ENCODE measurements at places on chromosomes 3 and 15. TPM values are rescaled to one million over a fixed set of nuclear protein-coding genes. Genes with fewer than 3 reads are reported as not detected.

Gene MNS1
- total RNA-seq: 2.0 TPM

Gene TPRA1
- total RNA-seq: 17.3 TPM

Gene STIMATE
- 11.2 TPM for total RNA-seq

Gene KBTBD13
- 3.3 TPM for total RNA-seq

Gene PRR23C
- not detected for total RNA-seq

Gene FAM107A
- total RNA-seq: 29.9 TPM

Gene ANKRD63
- total RNA-seq: not detected

Gene CPEB1
- total RNA-seq: 3.1 TPM

Gene MB21D2
- total RNA-seq: 3.2 TPM

Gene A4GNT
- total RNA-seq: not detected

Gene GXYLT2
- total RNA-seq: 14.6 TPM

Gene DGKG
- 48.7 TPM for total RNA-seq

GRCh38 chr15:65085207-65085753, 8.7 kb downstream of the KBTBD13 start:
- no peak for DNase-seq

DNA sequence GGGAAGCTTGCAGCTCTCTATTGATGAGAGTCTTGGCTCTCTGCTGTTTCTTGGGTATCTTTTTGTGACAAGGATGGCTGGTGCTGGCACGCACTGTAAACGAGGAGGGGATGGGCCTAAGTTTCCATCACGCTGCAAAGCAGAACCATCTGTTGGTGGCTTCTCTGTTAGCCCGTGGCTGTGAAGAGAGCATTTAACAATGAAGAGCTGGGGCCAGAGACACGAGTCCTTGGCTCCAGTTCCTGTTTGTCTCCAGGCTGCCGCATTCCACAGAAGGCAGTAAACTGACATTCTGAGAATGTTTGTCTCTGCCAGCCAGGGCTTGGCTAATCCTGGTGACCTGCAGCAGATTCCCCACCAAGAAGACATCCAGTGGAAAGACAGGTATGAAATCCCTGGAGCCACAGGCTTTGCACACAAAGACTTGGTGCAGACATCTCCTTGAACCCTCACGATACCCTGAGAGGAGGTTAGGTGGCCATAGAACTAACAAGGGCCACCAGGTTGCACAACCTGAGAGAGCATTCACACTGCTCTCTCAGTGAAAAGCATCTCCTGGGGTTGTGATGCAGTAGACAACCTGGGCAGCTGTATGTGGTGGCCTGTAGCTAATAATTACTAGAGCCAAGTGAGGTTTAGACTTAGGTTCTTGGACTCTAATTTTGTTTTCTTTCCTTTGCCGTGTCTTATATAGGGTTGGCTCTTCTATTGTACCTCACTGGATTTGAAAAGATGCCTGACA, 130.9 kb downstream of the ASB7 start:
- peak; percentile 68 for DNase-seq

DNA sequence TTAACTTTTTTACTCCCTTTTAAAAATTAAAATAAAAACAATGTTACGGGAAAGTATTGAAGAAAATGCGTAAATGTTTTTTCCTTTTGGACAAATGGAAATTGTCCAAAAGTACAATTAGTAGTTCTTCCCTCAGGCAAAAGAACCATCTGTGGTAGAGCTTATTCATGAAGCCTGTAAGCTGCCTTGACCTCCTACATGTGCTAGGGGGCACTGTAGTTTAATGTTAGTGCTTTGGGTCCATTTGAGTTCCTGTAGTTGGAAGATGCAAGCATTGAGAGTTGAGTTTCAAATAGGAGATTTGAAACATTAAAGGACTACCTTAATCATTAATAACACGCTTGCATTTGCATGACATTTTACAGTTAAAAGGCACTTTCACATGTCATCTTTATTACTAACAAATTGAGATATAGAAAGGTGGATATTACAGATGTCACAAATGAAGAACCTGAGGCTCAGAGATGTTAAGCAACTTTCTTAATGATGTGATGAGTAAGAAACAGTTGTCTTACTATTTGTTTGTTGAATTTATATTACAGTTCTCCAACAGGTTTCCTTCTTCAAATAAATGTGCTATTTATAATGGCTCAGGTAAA, 1.8 kb upstream of the ZNF385D start:
- DNase-seq: no peak

DNA sequence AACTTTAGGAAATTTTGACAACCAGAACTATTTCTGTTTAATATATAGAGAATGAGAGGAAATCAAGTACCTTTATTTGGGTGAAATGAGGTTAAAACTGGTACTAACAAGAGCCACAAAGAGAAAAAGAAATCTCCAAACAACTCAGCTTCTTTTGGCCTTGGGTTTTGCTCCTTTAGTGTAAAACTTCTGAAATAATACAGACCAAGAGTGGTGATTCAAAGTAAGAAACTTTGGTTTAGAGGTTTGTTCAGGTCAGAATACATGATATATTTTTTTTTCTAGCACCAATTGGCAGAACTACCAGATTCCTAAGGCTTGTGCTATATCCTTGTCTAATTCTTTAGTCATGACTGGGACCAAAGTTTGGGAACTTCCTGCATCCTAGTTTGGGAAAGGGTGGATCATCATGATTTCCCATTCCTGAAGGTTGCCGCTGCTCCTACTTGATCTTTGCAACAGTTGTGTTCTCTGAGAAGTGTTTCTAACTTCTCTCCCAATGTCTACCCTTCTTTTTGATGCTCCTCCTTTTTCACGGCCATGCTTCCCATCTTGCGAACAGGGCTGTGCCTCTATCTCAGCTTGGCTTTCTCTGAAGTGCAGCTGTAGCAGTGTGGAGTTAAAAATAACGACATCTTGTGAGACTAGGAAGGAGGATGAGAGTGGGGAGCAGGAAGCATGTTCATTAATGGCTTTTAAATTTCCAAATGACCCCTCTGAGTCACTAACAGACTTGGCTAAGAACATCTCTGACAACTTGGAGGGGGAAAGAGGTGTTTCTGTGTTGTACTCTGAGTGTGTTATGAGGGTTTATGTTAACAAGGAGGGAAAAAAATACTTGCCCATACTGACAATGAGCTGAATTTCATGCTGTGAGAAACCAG, 87.7 kb downstream of the KCNAB1 start:
- no peak for DNase-seq

- DNase-seq: no peak
Measured at GRCh38 chr3:124698030-124698770, 32.1 kb upstream of the UMPS start.

GRCh38 chr15:100438570-100438969, 90.2 kb downstream of the CERS3 start:
- no peak for DNase-seq

- no peak for DNase-seq
Measured at GRCh38 chr3:190018460-190018859, 102.2 kb downstream of the P3H2 start.

- peak; percentile 75 for DNase-seq
Measured at GRCh38 chr3:15315003-15315402, 17.4 kb downstream of the SH3BP5 start.

DNA sequence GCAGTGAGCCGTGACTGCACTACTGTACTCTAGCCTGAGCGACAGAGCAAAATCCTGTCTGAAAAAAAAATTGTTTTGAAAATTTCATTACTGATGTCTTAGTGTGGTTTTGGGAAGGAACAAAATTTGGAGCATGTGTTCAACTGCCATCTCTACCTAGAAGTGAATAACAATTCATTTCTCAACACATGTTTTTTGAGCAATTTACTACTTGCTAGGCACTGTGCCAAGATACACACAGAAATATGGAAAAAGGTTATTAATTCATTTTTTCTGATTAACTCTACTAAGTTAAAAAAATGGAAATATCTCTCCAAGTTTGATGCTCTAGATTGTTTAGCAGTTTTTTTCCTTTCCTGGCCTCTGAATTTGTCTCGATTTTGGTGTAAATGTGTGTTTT, 5.2 kb upstream of the TCF12 start:
- DNase-seq: no peak

GRCh38 chr15:31869686-31870307, 160.5 kb upstream of the CHRNA7 start:
- no peak for DNase-seq

DNA sequence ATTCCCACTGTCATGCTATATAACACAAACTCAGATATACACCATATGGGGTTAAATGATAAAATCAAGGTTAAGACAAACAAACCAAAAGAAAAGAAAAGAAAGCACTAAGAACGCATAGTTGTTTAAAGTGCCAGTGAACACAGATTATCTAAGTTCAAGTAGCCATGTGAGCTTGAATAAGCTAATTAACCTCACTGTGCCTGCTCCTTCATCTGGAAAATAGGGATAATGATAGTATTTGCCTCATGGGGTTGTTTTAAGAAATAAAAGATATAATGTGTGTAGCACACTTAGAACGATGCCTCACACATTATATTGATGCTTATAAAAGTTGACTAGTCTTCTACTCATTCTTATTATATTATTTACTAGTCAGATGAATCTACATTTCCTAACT, 72.6 kb upstream of the IL12A start:
- no peak for DNase-seq

DNA sequence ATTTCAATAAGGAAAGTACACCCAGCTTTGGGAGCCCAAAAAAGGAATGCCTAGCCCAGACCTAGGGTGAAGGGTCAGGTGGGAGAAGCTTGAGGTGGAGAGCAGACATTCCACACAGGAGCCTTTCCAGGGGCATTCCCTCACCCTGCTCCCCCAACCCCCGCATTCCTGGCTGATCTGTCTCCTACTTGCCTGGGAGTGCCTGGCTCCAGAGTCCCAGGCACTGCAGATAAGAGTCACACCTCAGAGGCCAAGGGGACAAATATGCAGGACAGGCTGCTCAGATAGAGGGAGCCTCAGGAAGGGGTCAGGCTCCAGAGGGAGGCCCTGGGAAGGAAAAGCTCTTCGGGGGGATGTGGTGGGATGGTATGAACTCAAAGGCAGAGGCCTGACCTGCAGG, 20.8 kb upstream of the HCN4 start:
- no peak for DNase-seq

GRCh38 chr3:45002720-45003119, 23.4 kb upstream of the CLEC3B start:
- no peak for DNase-seq

- no peak for DNase-seq
Measured at GRCh38 chr3:152252755-152253154, 16.0 kb upstream of the MBNL1 start.

DNA sequence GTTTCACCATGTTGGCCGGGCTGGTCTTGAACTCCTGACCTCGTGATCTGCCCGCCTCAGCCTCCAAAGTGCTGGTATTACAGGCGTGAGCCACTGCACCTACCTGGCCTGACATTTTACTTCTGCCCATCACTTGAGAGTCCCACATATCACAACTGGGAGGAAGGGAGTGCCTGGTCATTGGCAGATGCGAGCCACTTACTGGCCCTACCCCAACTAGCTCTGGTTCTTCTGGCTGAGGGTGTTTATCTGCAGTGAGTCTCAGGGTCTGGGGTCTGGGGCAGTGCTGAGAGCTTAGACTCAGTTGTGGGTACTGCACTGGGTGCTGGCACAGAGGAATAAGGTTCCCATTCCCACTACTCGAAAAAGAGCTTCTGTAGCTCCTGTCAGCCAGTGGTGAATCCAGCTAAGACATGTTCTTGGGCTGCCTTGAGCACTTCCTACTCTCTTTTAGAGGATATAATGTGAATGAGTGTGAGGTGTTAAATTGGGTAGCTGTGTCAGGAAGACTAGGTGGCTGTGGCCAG, 30.2 kb downstream of the DAG1 start:
- no peak for DNase-seq

DNA sequence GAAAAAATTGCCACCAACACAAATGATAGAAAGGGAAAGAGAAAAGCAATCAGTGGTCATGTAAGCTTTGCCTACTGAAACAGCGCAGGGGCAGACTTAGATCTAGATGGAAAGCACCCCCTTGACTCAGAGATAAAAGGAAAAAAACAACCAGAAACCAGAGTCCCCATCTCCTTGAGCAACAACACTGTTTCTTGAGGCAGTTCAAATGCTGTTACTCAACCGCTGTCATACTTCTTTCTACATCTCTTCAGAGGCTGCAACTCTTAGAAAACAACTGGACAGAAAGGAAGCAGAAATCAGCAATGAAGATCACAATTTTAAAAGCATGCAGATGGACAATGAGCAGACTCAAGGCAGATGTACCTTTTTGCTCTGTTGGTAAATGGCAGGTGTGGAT, 36.5 kb downstream of the FSIP1 start:
- DNase-seq: no peak

GRCh38 chr3:103601666-103602065, 1166.9 kb downstream of the ZPLD1 start:
- no peak for DNase-seq

GRCh38 chr15:71060983-71061382, 54.3 kb upstream of the THSD4 start:
- no peak for DNase-seq

DNA sequence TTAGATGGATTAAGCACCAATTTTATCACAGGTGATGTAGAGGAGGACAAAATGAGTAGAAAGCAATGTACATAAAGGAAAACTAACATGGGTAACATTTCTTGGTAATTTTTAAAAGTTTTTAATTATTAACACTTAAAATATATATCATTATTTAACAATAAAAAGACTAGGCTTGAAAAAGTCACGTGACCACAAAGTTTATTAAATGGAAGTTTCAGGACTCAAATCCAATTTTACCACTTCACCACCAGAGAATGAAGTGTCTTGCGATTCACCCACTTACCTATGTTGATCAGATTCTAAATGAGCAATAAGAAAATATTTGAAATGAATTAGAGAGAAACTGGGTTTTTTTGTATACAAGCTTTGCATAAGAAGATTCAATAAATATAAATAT, 721.3 kb downstream of the GBE1 start:
- DNase-seq: no peak

- DNase-seq: no peak
Measured at GRCh38 chr3:147222291-147222690, 184.1 kb downstream of the ZIC4 start.

GRCh38 chr3:55487381-55488241, 505 bp upstream of the WNT5A start:
- no peak for DNase-seq

- no peak for DNase-seq
Measured at GRCh38 chr3:169822091-169822490, 9.4 kb upstream of the LRRC34 start.

GRCh38 chr15:35013370-35013769, 25.3 kb upstream of the ZNF770 start:
- no peak for DNase-seq
